ENCODE measurements at places on chromosomes 2 and 18. TPM values are rescaled to one million over a fixed set of nuclear protein-coding genes. Genes with fewer than 3 reads are reported as not detected.

The GBX2 gene
- not detected for total RNA-seq

The OR6B2 gene
- not detected for total RNA-seq

The SLC23A3 gene
- 2.4 TPM for total RNA-seq

The CCDC74A gene
- total RNA-seq: 11.5 TPM

The GLB1L gene
- total RNA-seq: 38.6 TPM

The VWC2L gene
- total RNA-seq: not detected

The LYG2 gene
- total RNA-seq: not detected

The OSBPL1A gene
- total RNA-seq: 43.5 TPM

The VWA3B gene
- total RNA-seq: 0.09 TPM

The OSR1 gene
- 36.5 TPM for total RNA-seq

Data from smooth muscle cell of bladder (primary cell).